Esophagus muscularis mucosa (tissue), 4 donors: ENCODE measurements at places on chromosomes 6 and 20. TPM values are rescaled to one million over a fixed set of nuclear protein-coding genes. Genes with fewer than 3 reads are reported as not detected.
A peak's percentile ranks its signal among the peaks of the same experiment; 100 is the strongest.

- peak overlapping the region; percentile 28 for H3K4me3 ChIP-seq
- H3K27me3 ChIP-seq: no peaks in the 10 kb centered on the region
- H3K27ac ChIP-seq: no peak overlapping the region
- H3K4me1 ChIP-seq: no peaks in the 10 kb centered on the region
These were observed 913.0 kb downstream of the C6orf118 start for GRCh38 chr6:164396071-164397047.

- DNase-seq: peak; percentile 95
- no peaks in the 10 kb centered on the region for H3K36me3 ChIP-seq
- H3K4me3 ChIP-seq: no peak overlapping the region
- peaks cover 5% of the 10 kb centered on the region for H3K4me1 ChIP-seq
- no peaks in the 10 kb centered on the region for H3K27me3 ChIP-seq
- peak overlapping the region; percentile 37 for H3K27ac ChIP-seq
These were observed 160.1 kb downstream of the SCP2D1 start for GRCh38 chr20:18973529-18974173.

DNA sequence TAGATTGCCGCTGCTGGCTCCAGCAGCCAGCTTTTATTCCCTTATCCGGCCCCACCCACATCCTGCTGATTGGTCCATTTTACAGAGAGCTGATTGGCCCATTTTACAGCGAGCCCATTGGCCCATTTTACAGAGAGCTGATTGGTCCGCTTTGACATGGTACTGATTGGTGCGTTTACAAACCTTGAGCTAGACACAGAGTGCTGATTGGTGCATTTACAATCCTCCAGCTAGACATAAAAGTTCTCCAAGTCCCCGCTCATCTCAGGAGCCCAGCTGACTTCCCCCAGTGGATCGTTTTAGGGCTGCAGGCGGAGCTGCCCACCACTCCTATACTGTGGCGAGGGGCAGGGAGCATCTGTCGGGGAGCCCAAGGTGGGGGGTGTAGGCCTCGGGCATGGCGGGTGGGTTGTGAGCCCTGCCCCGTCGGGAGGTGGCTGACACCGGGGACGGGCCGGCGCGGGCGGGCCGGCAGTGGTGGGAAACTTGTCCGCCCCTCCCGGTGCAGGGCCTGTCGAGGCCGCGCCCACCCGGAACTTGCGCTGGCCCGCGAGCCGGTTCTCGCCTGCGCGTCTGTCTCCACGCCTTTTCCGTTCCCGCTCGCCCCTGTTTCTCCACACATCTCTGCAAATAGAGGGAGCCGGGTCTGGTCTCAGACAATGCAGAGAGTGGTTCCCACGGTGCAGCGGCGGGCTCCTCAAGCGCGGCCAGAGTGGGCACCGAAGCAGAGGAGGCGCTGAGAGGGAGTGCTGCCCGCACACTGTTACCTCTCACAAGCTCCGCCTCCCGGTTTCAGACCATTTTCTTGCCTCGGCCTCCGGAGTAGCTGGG, 86.1 kb upstream of the STMND1 start:
- H3K4me3 ChIP-seq: peak overlapping the region; percentile 67
- DNase-seq: peak; percentile 92
- peak overlapping the region; percentile 64 for H3K27ac ChIP-seq

GRCh38 chr20:47927944-47928343, 142.7 kb upstream of the SULF2 start:
- H3K27ac ChIP-seq: peak overlapping the region; percentile 81

DNA sequence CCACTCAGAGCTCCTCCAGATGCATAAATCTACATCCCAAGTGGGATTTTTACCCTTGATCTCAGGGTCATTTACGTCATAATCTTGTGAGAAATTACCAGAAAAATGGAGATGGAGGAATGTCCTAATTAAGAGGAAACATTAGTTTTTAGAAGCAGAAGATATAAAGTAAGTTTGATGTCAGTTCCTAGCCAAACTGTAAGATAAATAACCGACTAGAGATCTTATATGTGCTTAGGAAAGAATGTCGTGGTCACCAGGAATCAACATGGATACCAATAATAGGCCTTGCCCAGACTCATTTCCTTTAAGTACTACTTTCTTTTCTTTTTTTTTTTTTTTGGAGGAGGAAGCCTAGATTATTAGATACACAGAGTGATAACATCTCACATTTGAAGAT, 186.9 kb downstream of the UTRN start:
- H3K27me3 ChIP-seq: no peaks in the 10 kb centered on the region
- no peak overlapping the region for H3K4me3 ChIP-seq
- no peak for DNase-seq
- no peak overlapping the region for H3K27ac ChIP-seq

GRCh38 chr20:4519534-4519933, 202.2 kb upstream of the PRND start:
- no peaks in the 10 kb centered on the region for H3K36me3 ChIP-seq
- no peak for DNase-seq
- no peak overlapping the region for H3K4me3 ChIP-seq
- H3K27ac ChIP-seq: no peak overlapping the region
- H3K4me1 ChIP-seq: no peaks in the 10 kb centered on the region

GRCh38 chr6:134614606-134615485, 296.9 kb upstream of the SGK1 start:
- no peak for DNase-seq
- no peaks in the 10 kb centered on the region for H3K36me3 ChIP-seq
- H3K27ac ChIP-seq: no peak overlapping the region
- no peak overlapping the region for H3K4me3 ChIP-seq
- H3K27me3 ChIP-seq: no peaks in the 10 kb centered on the region

DNA sequence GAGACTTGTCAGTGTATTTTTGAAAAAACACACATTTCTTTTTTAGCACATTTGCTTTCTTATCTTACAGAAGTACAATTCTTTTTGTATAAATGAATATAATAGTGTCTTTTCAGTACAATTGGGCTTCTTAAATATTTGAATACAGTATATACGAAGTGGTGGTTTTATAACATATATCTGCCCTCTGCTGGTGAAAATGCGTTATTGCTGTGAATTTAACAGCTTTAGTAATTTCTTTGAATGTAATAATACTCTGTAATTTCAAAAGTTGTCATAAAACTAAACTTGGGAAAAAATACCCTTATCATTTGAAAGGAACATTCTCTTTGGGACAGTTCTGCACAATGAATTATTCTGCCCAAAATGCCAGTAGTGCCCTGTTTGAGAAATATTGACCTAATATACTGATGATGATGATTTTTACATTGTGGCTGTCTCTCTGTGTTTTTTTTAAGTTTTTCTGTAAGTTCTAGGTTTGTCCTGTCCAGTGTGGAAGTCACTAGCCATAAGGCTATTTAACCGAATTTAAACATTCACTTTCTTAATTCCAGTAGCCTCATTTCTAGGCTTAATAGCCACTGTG, 19.0 kb downstream of the SMAP1 start:
- H3K4me3 ChIP-seq: no peak overlapping the region
- H3K27ac ChIP-seq: no peak overlapping the region
- no peak for DNase-seq
- peaks cover 19% of the 10 kb centered on the region for H3K4me1 ChIP-seq

- peaks cover 66% of the 10 kb centered on the region for H3K4me1 ChIP-seq
- H3K27me3 ChIP-seq: no peaks in the 10 kb centered on the region
- H3K27ac ChIP-seq: no peak overlapping the region
- no peak for DNase-seq
- no peak overlapping the region for H3K4me3 ChIP-seq
These were observed 19.0 kb downstream of the RREB1 start for GRCh38 chr6:7126754-7127153.

DNA sequence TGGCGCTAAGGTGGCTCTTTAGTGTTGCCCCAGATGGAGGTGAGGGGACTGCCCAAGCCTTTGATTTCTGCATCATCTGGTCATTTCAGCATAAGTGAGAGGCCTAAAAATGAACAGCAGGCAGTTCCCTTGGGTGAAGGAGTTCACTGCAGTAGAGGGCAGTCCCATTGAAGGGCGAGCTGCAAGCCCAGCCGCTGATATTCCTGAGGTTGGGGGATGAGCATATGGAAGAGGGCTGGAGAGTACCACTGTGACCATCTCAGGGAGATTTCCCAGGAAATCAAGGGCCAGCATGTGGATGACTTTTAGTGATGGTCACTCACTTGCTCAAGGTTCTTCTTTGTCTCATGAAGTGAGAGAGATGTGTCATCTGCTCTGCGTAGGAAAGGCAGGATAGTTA, 9.3 kb downstream of the TOX2 start:
- H3K27ac ChIP-seq: no peak overlapping the region
- H3K4me3 ChIP-seq: no peak overlapping the region
- no peaks in the 10 kb centered on the region for H3K36me3 ChIP-seq
- no peak for DNase-seq

DNA sequence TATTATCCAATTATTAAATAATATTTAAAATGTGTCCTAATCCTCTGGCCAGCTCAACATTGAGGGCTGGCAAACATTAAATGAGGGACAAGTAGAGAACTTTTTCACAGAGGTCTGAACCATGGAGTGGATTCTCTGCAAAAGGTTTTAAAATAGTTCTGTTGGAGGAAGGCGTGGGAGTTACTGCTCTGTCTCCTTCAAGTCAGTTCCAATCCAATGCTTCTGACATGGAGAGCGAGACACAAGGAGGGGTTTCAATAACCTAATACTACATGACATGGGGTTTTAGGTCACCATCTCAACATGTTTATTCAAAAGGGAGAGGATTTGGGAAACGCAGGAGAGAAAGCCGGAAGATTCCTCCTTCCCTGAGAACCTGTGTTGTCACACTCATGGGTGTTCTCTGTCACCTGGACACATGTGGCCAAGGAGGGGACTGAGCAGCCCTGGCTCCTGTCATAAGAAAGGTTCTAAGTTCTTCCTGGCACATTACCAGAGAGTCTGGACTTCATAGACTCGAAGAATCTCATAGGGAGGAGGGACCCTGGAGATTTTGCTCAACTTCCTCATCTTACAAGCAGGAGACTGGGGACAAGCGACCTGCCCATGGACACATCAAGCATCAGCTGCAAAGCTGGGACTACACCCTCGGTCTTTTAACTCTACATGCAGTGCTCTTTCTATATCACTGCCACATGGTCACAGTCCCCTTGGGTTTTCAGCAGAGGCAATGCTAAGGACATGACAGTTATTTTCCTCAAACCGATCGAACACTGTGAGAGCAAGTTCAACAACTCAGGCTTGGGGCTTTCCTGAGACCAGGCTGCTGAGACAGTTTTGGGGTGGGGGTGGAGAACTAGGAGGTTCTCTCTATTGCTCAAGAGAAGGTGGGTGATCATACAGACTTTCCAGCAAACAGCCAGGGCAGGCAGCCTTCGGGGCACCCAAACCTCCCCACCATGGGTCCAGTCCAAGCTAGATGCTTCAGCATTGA, 38.6 kb downstream of the PRDM1 start:
- H3K27ac ChIP-seq: no peak overlapping the region
- H3K36me3 ChIP-seq: no peaks in the 10 kb centered on the region
- no peak for DNase-seq
- no peaks in the 10 kb centered on the region for H3K4me1 ChIP-seq
- H3K4me3 ChIP-seq: no peak overlapping the region

- H3K4me1 ChIP-seq: no peaks in the 10 kb centered on the region
- no peaks in the 10 kb centered on the region for H3K27me3 ChIP-seq
- no peaks in the 10 kb centered on the region for H3K36me3 ChIP-seq
- H3K27ac ChIP-seq: no peak overlapping the region
These were observed 172.3 kb upstream of the HDDC2 start for GRCh38 chr6:125474061-125474460.

DNA sequence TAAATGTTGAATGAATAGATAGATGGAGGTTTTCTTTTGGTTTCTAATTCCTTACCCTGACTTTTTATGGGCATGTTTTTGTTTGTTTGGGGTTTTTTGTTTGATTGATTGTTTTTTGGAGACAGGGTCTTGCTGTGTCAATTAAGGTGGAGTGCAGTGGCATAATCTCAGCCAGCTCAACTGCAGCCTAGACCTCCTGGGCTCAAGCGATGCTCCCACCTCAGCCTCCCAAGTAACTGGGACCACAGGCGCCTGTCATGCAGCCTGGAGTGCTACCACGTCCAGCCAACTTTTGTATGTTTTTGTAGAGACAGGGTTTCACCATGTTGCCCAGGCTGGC, 1.5 kb upstream of the NUDT3 start:
- H3K4me3 ChIP-seq: no peak overlapping the region
- no peaks in the 10 kb centered on the region for H3K36me3 ChIP-seq
- no peaks in the 10 kb centered on the region for H3K27me3 ChIP-seq
- peaks cover 33% of the 10 kb centered on the region for H3K4me1 ChIP-seq
- no peak for DNase-seq

GRCh38 chr20:34215711-34216381, 25.4 kb upstream of the ASIP start:
- peak overlapping the region; percentile 60 for H3K4me3 ChIP-seq
- H3K4me1 ChIP-seq: peaks cover 17% of the 10 kb centered on the region

- H3K27ac ChIP-seq: no peak overlapping the region
- H3K27me3 ChIP-seq: no peaks in the 10 kb centered on the region
- DNase-seq: no peak
- no peaks in the 10 kb centered on the region for H3K4me1 ChIP-seq
- H3K4me3 ChIP-seq: no peak overlapping the region
- no peaks in the 10 kb centered on the region for H3K36me3 ChIP-seq
These were observed 95.7 kb upstream of the JARID2 start for GRCh38 chr6:15150207-15150606.

GRCh38 chr6:35955071-35955470, 34.2 kb upstream of the SRPK1 start:
- no peak overlapping the region for H3K4me3 ChIP-seq
- no peaks in the 10 kb centered on the region for H3K4me1 ChIP-seq
- no peak overlapping the region for H3K27ac ChIP-seq
- H3K36me3 ChIP-seq: no peaks in the 10 kb centered on the region
- H3K27me3 ChIP-seq: no peaks in the 10 kb centered on the region

DNA sequence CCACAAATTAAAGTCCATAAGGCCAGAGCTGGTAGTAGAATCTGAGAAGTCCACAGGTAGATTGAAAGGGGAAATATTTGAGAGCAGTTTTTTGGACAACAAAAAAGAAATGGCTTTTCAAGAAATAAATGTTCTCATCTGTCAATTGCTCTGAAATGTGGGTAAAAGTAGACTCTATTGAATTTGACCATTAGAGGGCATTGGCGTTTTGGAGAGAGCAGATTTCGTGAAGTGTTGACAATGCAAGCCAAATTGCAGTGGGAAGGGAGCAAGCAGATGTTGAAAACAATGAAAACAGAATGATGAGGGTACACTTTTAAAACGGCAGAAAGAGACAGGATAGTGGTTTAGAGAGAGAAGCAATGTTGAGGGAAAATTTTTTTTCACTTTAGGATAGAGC, 149.1 kb upstream of the FAM83B start:
- H3K36me3 ChIP-seq: no peaks in the 10 kb centered on the region
- H3K27me3 ChIP-seq: no peaks in the 10 kb centered on the region
- no peak overlapping the region for H3K4me3 ChIP-seq
- H3K27ac ChIP-seq: no peak overlapping the region

NMBR gene
- total RNA-seq: not detected

FRS3 gene
- 9.9 TPM for total RNA-seq

SGK1 gene
- 30.7 TPM for total RNA-seq

NHLRC1 gene
- 0.83 TPM for total RNA-seq

CENPW gene
- not detected for total RNA-seq

SMIM26 gene
- total RNA-seq: 165 TPM

METTL24 gene
- 20.6 TPM for total RNA-seq

RIPK1 gene
- 27.5 TPM for total RNA-seq

PTGIS gene
- 135 TPM for total RNA-seq

TRIM10 gene
- 0.50 TPM for total RNA-seq
